ENCODE measurements at places on chromosomes 4 and X.

DNA sequence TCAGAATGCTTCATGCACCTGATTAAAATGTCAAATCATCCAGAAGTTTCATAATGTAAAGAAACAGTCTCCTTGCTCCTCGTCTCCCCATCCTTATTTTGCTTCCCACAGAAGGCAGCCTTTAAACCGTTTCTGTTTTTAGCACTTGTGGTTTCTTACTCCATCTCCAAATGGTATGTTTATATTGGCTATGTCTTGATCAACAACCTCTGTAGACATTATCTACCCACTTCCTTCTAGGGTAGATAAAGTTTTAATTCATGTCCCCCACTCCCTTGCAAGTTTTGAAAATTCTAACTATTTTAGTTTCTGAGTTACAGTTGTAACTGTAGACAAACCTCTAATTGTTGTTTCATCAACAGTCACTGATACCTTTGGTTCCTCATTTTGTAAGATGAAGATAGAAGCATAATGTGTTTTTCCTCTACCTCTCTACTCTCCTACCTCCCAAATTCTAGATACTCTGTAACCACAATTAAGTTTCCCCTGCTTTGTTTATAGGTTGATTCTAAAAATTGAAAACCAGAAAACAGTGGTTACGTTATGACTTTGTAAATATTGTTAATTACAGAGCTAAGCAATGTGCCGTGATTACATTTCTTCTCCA is 291.7 kb upstream of the GATB start:
- DNase-seq: no peak

DNA sequence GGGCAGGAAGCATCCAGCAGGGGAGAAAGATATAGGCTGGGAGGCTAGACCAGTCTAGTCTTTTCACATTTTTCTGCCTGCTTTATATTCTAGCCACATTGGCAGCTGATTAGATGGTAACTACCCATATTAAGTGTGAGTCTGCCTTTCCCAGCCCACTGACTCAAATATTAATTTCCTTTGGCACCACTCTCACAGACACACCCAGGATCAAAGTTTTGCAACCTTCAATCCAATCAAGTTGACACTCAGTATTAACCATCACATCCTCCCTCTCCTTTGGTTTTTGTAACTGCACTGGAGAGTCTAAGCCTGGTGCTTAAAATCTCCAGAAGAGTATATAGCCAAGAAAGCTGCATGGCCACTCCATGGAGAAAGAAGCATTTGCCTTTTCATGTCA is 560.4 kb downstream of the GRXCR1 start:
- DNase-seq: no peak

DNA sequence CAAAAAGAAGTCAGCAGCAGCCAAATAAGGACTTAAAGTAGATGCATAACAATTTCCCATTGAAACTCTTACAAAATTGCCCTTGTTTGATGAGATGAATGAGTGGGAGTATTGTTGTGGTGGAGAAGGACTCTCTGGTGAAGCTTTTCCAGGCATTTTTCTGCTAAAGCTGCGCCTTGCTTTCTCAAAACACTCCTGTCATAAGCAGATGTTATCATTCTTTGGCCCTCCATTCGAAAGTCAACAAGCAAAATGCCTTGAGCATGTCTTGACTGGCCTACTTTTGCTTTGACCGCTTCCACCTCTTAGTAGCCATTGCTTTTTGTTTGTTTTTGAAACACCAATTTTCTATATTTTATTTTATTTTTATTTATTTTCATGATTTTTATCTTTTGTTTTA is 340.9 kb upstream of the FGF13 start:
- DNase-seq: no peak

DNA sequence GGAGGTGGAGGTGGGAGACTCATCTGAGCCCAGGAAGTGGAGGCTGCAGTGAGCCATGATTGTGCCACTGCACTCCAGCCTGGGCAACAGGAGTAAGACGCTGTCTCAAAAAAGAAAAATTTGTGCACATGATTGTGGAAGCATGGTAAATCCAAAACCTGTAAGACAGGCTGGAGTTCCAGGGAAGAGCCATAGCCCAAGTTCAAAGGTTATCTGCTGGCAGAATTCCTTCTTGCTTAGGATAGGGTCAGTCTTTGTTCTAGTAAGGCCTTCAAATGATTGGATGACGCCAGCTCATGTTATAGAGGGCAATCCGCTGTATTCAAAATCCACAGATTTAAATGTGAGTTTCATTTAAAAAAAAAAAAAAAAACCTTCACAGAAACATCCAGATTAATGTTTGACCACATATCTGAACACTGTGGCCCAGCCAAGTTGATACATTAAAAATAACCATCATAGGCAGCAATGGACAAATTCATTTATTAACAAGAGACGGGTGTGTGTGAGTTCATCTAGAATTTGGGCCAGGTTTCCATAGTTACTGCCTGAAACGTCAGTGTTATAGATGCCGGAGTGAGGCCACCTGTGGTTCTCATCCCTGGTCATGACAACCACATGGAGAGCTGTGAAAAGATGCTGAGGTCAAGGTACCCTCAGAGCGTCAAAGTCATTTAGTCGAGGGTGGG is 35.2 kb upstream of the SLC2A9 start:
- no peak for DNase-seq
